SJSA1 (cell line): ENCODE measurements at places on chromosomes 13 and 19. TPM values are rescaled to one million over a fixed set of nuclear protein-coding genes. Genes with fewer than 3 reads are reported as not detected.

- DNase-seq, result no peak
These were observed 2.0 kb downstream of the BICRA start for GRCh38 chr19:47610902-47611301.

DNA sequence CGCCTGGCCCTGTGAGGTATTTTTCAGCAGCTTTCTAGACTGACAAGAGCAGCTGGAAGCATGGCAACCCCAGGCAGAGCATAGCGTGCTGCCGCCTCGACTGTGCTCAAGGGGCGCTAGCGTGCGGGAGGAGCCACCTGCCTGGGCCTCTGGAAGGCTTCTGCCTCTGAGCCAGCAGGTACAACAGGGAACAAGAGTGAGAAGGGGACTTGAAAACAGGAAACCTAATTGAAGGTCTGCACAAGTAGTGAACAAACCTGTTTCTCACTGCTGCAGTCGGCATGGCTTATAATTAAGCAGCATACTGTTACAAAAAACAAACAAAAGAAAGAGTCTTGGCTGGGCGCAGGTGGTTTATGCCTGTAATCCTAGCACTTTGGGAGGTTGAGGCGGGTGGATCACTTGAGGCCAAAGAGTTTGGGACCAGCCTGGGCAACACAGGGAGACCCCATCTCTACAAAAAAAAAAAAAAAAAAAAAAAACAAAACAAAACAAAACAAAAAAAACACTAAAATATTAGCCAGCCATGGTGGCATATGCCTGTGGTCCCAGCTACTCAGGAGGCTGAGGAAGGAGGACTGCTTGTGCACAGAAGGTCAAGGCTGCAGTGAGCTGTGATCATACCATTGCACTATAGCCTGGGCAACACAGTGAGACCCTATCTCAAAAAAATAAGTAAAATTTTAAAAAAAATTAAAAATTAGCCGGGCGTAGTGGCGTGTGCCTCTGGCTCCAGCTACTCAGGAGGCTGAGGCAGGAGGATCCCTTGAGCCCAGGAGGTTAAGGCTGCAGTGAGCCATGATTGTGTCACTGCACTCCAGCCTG, 12.6 kb upstream of the GARRE1 start:
- no peak for DNase-seq

DNA sequence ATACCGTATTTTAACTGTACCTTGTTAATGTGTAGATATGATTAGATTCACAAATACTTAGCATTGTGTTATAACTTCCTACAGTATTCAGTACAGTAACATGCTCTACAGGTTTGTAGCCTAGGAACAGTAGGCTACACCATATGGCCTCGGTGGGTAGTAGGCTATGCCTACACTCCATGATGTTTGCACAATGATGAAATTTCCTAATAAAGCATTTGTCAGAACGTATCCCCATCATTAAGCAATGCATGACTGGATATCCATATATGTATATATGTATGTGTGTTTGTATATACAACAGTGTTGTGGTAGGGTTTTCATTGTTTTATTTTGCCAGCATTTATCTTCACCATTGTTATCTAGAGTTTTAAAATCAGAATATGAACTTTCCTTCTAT, 119.4 kb downstream of the SLC7A1 start:
- no peak for DNase-seq

The PTH2 gene
- total RNA-seq, result not detected in 2 replicates

The CD22 gene
- 0.03 and 0.21 TPM in 2 replicates for total RNA-seq

- no peak for DNase-seq
These were observed 785.0 kb upstream of the MIR17HG start for GRCh38 chr13:90562443-90562842.

The NMRK2 gene
- total RNA-seq, result not detected in 2 replicates

The CYP4F2 gene
- not detected in 2 replicates for total RNA-seq

GRCh38 chr13:50801087-50801931, 42.2 kb downstream of the DLEU7 start:
- DNase-seq, result no peak

GRCh38 chr13:92461831-92462230, 764.8 kb upstream of the GPC6 start:
- no peak for DNase-seq

DNA sequence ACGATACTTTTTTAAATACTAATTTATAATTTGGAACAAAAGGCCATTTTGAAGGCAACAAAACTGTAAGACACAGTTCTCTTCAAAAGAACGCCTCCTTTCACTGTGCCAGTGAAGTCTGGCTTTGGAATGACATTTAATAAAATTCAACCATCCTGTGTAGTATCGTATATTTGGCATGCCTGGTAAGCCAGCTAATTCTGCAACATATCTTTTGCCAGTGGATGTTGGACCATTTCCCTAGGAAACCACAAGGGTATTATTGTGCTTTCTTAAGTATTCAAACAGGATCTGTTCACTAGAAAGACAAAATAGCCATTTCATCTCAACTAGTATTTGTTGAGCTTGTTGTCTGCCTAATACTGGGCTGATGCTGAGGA, 111.6 kb downstream of the RGCC start:
- DNase-seq, result no peak

The AMER2 gene
- total RNA-seq, result not detected in 2 replicates

The B3GNT3 gene
- total RNA-seq, result not detected in 2 replicates

The DNAAF3 gene
- total RNA-seq, result 0.18 and 3.2 TPM in 2 replicates

DNA sequence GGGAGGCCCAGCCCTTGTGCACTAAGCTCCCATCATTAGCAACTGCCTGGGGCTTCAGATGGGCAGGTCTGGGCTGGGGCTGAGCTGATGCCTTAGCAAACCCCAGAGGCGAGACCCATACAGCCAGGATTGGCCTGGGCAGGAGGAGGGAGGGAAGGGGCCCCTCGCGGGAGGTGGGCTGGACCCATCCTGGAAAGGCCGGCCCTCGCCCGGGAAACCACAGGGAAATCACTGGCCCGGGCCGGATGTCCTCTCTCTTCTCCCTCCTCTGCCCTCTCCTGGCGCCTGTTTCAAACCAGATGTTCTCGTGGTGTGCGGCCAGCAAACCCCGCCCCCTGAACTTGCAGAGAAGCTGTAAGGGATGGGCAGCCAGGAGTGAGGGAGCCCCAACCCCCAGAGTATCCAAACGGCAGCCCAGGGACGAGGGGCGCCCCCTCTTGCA, 43.1 kb downstream of the TMEM255B start:
- peak; percentile 89 for DNase-seq

GRCh38 chr13:43662976-43663375, 123.8 kb downstream of the ENOX1 start:
- no peak for DNase-seq

DNA sequence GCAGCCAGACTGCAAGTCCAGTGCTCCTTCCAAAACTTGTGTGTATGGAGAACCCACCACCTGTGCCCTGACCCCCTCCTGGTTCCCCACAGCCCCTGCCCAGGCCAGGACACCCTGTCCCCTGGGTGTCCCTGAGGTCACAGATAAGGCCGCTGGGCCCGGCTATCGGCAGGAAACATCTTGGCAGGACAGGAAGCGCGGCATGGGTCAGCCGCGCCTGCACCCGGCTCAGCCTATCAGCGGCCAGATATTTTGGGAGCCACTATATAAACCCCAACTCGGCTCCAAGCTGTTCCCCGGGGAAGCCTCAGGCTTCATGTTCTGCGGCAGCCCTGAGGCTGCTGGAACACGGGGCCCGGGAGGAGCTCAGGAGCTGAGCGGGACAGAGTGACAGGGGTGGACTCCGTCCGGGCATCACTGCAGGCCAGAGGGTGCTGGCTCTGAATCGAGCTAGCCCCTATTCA, 60.8 kb downstream of the AP1M1 start:
- DNase-seq, result no peak

- DNase-seq, result no peak
These were observed 13.1 kb upstream of the SLC1A6 start for GRCh38 chr19:14992780-14993179.

GRCh38 chr13:76708138-76708688, 178.0 kb downstream of the KCTD12 start:
- no peak for DNase-seq

The KLF1 gene
- total RNA-seq, result not detected in 2 replicates

GRCh38 chr19:49890349-49891311, 6.1 kb downstream of the IL4I1 start:
- no peak for DNase-seq

The NTF4 gene
- not detected in 2 replicates for total RNA-seq

DNA sequence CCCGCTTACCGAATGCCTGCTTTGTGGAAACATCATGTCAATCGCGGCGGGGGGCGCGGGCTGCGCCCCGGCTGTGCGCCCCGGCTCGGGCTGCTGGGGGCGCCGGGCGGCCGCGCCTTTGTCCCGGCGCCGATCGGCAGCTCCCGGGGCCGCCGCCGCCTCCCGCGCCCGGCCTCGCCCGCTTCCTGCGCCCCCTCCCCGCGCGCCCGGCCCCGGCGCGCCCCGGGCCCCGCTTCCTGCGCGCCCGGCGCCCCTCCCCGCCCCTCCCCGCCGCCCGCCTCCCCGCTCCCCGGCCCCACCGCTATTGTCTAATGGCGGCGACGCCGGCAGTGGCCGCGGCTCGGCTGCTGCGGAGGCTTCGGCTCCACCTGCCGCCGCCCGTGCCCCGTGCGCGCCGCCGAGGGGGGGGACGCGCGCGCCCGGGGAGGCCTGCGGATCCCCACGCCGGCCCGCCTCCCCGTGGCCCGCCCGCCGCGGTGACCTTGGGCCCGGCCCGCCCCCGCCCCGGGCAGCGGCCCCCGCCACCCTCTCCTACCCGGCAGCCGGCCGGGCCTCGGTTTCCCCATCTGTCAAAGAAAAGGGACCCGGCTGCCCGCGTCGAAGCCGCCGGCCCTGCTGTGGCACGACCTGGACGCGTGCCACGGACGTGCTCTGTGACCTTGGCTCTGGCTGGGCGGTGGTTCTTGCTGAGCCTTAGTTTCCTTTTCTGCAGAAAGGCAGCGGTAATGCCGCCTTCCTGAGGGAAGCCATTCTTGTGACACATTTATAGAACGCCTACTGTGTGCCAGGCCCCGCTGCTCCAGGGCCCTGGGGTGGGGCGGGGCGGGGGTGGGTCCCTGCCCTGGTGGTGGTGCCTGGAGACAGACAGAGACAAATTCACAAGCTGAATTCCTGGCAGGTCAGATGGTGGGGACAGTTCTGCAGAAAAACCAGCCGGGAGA, at the start of gene TLE5:
TSS of gene TLE5 (minus strand) at position 331 of the 941 bp plus-strand sequence. CDS start at position 36, 295 bp downstream.
- no peak for DNase-seq

The ZNF560 gene
- not detected in 2 replicates for total RNA-seq

The RPS15 gene
- 1,442 and 2,183 TPM in 2 replicates for total RNA-seq

DNA sequence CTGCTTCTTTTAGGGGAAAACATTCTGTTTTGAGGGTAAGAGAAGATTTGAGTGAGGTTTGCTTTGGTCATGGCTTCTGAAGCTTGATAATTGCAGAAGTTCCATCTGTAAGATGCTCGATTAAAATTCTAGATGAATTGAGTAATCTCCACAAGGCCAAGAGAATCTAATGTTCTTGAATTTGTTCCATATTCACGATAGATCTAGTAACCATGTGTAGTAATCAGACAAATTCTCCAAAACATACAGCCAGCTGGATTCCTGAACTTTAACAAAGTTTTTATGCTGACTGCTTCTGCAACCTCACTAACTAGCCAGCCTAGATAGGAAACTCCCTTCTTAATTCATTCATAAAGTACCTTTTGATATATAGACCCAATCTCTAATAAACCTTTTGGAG, 92.7 kb downstream of the COL4A2 start:
- no peak for DNase-seq

GRCh38 chr13:36817996-36818803, 822 bp upstream of the RFXAP start:
- DNase-seq, result no peak

DNA sequence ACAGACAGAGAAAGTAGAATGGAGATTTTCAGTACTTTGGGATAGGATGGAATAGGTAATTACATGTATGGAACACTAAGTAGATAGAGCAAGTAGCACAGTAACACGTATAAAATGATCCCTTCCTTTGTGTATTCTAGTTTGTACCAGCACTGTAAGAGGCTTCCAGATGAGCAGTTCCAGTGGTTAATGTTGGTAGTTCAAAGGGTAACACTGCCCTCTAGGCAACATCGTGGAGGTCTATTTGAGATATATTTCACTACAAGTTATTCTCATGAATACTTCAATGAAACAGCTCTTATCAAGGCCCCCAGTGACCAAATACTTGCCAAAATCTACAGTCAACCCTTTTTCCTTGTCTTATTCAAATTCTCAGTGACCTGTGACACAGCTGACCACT, 13.5 kb upstream of the ZNF563 start:
- no peak for DNase-seq

The PTPRH gene
- 1.4 and 2.0 TPM in 2 replicates for total RNA-seq

The ATP1A3 gene
- total RNA-seq, result not detected in 2 replicates

DNA sequence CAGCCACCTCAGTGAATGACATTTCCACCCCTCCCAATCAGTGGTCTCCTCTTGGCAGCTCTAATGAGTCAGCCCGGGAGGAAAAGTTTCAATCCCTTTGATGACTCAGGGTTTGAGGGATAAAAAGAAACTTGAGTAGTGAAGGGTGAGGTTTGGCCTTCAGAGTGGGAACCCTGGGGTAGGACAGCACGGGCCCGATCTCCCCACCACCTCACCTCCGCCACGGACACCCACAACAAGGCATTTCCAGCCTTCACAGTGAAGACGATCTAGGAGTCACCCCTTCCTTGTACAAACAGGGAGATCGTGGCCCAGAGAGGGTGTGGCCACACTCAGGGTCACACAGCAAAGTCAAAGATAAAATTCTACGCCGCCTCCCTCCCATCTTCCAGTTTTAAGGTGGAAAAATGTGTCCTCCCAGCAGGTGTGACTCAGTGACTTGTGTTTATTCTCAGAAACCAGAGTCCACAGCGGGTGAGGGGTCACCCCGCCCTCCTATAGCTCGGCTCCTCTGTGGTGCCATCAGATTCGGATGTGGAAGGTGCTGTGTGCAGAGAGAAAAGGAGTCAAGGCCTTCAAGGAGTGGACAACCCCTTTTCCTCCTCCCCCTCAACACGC, 12.3 kb downstream of the CIB3 start:
- DNase-seq, result no peak

- DNase-seq, result peak; percentile 91
These were observed 416 bp upstream of the DOCK9 start for GRCh38 chr13:98978280-98978679.

DNA sequence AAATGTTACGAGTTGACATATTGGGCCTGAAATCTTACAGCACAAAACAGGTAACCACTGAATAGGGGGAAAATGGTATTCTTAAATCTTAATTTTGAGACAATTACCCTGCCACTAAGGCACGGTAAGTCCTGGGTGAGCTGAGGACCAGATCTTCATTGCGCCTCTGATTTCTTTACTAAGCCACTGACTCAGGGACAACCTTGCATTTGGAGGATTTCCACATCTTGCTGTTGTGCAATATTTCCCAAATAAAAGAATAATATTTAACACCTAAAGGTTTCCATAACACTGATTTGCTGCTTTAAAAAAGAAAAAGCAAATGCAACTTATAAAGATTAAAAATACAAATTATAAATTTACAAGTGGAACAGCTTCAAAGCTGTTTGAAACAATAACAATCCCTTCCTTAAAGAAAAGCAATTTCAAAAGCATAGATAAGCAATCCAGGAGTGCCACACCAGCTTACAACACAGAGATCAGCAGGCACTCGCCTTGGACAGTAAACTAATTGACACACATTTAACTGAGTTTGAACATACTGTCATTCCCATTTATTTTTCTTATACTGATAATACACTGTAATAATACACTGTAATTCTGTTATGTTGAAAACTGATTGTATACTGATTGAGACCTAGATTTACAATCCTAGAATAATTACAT, 79.6 kb upstream of the DOCK9 start:
- peak; percentile 43 for DNase-seq

- no peak for DNase-seq
These were observed 539 bp upstream of the ZNF667 start for GRCh38 chr19:56477429-56478338.

The ADAMTSL5 gene
- total RNA-seq, result 2.6 and 4.0 TPM in 2 replicates

The VSTM2B gene
- not detected in 2 replicates for total RNA-seq

The IL4I1 gene
- total RNA-seq, result 0.18 TPM in 1 of 2 replicates, not detected in the other

The TNPO2 gene
- total RNA-seq, result 24.0 and 25.8 TPM in 2 replicates

The PABPC3 gene
- 0.06 and 0.08 TPM in 2 replicates for total RNA-seq

The NEK5 gene
- total RNA-seq, result not detected in 2 replicates

GRCh38 chr13:63044589-63045313, 1629.1 kb upstream of the PCDH20 start:
- no peak for DNase-seq

The PSG2 gene
- not detected in 2 replicates for total RNA-seq
